ACHN (cell line): ENCODE measurements at places on chromosomes 4 and X.

DNA sequence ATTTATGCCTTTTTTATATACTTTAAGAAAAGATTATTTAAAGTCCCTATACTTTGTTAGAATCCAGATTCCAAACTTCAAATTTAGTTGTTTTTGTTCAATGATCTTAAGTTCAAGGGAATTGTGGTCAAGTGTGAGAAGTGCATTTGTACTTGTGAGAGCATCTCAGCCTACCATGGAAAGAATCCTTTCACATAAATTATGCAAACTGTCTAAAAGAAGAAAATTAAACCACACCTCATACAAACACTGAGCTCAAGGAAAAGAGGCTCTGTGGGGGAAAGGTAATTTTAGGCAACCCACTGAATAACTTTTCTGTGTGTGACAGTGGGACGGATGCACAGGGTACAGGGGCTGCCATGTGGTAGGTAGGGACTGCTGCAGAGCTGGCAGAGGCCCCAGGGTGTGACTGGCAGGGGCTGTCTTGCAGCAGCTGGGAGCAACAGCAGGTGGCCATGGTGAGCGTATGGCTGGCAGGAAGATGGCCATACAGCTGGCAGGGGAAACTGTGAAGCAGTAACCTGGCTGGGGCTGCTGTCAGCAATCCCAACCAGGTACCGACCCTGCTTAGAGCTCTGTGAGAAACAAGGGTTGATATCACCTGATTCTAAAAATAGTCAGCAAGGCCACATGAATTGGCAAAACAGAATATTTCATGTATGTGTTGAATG, 130.6 kb downstream of the UGT8 start:
- DNase-seq, result no peak

- no peak for DNase-seq
These were observed 1.4 kb upstream of the PHKA1 start for GRCh38 chrX:72715546-72715945.

- no peak for DNase-seq
These were observed 178.7 kb downstream of the CHIC2 start for GRCh38 chr4:53885668-53886067.

DNA sequence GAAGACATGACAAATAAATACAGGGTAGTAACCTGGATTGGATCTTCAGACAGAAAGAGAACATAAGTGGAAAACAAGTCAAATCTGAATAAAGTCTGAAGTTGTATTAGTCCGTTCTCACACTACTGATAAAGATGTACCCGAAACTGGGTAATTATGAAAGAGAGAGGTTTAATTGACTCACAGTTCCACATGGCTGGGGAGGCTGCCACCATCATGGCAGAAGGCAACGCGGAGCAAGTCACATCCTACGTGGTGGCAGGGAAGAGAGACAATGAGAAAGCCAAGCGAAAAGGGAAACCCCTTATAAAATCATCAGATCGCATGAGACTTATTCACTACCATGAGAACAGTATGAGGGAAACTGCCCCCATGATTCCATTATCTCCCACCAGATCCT, 82.8 kb downstream of the USP46 start:
- no peak for DNase-seq

DNA sequence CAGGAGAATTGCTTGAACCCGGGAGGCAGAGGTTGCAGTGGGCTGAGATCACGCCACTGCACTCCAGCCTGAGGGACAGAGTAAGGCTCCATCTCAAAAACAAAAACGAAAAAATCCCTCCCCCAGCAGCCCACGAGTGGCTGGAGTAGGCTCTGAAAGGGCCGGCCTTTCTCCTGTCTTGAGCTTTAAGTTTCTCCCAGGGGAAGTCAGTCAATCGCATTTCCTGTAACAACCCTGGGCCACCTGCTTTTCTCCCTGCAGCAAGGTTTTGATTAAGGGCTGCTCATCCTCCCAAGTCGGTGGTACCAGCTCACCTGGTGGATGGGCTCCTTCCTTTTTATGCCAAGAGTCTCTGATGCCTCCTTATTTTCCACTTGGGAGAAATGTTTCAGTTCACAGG, 2.0 kb upstream of the NYX start:
- no peak for DNase-seq

DNA sequence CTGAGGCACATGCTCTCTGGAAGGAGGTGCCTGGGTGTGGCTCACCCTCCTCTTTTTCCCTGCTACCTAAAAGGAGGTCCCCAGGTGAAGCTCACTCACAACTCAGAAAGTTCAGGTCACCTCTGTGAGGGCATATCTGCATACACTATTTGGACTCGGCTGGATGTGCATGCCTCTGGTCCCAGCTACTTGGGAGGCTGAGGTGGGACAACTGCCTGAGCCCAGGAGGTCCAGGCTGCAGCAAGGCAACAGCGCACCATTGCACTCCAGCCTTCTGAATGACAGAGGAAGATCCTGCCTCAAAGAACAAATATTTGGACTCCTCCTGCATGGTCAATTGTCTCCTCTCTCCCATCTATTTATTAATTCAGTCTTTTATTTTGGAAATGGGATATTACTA, 46.4 kb downstream of the CPLX1 start:
- DNase-seq, result no peak

GRCh38 chrX:123450222-123450621, 266.1 kb downstream of the GRIA3 start:
- DNase-seq, result peak; percentile 1

- DNase-seq, result no peak
These were observed 18.8 kb downstream of the SLC7A11 start for GRCh38 chr4:138223231-138223910.

DNA sequence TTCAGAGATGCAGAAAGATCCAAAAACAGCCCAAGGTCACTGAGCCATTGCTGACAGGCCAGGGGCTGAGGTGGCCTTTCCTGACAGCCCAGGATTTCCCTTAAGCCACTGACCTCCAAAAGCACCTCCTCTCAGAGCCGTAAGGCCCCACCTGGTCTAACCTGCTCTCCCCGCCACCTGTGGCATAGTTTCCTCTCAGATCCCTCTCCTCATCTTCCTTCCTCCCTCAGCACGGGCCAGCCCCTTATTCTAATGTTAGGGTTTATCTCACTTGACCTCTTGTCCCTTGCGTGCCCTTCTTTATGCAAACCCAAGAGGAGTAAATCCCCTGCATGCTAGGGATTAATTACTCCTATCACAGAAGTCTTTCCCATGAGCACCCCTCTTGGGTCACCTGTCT, 113.0 kb downstream of the RBM47 start:
- DNase-seq, result no peak

- no peak for DNase-seq
These were observed 102.5 kb upstream of the GALNTL6 start for GRCh38 chr4:171710743-171711142.
